Activated CD4-positive, alpha-beta T cell treated with anti-CD3 and anti-CD28 coated beads, Interleukin-10, Interleukin-2, amounts not matched to agents 100 ng/mL and 50 ng/mL, durations not matched to agents 16 hours and 8 hours (primary cell): ENCODE measurements at places on chromosomes 3 and 15.

- peak; percentile 58 for DNase-seq
These were observed 468 bp downstream of the UBP1 start for GRCh38 chr3:33439546-33440327.

DNA sequence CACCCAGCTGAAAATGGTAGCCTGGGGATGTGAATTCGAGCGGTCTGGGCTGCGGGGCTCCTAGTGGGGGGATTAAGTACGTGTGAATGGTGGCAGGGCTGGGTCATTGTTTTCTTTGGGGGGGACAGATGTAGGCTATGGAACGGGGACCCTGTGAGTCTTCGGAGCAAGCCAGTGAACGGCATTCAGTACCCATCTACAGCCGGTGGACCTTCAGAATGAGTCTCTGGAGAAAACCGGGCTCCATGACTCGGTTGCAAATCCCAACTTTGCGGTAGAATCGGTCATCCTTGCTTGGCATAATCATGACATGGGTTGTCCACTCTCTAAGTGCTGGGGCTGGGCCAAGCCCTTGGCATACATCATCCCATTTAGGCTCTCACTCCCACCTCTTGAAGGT lies 7.2 kb upstream of the EOMES start:
- DNase-seq = no peak

GRCh38 chr3:153591561-153592245 lies 429.7 kb downstream of the RAP2B start:
- no peak for DNase-seq

GRCh38 chr15:40354408-40355171 lies 3.4 kb upstream of the DISP2 start:
- no peak for DNase-seq

DNA sequence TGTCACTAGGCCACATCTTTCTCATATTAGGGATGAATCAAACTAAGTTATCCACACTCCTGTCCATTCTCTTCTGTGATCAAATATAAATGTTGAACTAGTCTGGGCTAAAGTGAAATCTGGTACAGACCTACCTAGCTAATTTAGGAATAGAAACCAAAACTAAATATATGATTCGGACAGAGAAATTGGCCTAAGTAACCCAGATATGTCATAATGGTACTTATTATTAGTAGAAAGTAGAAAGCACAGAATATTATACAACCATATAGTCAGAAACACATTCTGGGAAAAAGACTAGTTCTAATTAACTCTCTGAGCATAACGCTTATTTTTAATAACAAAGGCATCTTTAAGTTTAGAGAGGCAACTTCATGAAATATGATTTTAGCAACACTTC lies 389.0 kb downstream of the LSAMP start:
- DNase-seq = no peak

GRCh38 chr3:115062412-115062956 lies 84.6 kb downstream of the ZBTB20 start:
- no peak for DNase-seq

DNA sequence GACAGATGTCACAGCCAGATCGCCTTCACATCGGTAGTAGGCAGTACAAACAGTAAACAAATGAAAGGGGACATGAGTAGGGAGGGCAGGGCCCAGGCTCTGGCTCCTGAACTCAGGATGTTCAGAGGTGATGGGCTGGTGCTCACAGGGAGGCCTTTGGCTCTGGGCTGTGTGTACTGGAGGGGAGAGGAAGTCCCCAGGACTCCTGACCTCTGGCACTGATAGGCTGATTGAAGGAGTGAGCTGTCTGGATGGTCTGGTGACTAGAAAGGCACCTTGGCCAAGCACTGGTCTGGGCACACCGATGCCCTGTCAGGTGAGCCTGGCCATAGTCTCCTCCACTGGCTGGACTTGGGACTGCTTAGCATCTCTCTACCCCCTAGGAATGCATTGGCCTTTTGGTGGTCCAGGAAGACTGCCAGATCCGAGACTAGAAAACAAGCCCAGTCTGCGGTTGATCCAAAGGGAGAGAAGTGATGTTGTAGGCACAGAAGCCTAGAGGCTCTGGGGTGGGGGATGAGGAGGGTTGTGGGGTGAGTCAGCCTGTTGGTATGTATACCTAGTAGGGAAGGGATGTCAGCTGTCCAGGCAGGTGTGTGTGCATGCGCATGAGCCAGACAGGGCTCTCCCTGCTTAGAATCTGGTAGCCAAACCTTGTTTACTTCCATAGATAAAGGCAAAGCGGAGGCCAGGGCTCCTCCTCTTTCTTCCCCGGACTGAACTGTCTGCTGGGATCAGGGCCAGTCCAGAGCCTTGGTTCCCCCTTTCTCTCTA lies 1.9 kb downstream of the SPINT1 start:
- no peak for DNase-seq

DNA sequence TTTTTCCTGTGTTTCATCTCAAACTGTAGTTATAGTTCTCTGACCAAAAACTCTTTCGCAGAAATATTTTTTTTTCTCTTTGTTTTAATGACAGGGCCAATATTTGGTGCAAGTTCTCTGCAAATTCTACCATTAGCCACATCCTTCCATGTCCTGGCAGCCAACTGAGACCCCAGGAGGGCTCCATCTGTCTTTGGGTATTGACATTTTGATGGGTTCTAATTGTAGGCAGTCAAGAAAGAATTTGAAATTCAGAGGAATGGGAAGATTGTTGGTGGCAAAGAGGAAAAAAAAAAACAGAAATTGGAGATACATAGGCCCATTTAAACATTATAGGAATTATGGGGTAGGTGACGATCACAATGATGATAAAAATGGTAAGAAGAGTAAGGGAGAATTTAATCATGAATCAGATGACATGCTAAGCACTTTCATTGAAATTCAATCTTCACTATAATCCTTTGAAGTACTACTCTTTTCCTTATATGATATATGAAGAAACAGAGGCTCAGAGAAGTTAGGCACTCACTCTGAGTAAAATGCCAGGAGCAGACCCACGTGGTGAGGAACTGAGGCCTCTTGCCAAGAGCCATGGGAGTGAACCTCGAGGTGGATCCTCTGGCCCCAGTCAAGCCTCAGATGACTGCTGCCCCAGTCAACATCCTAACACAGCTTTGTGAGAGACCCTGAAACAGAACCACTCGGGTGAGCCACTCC lies 151.4 kb downstream of the PDZRN3 start:
- no peak for DNase-seq

DNA sequence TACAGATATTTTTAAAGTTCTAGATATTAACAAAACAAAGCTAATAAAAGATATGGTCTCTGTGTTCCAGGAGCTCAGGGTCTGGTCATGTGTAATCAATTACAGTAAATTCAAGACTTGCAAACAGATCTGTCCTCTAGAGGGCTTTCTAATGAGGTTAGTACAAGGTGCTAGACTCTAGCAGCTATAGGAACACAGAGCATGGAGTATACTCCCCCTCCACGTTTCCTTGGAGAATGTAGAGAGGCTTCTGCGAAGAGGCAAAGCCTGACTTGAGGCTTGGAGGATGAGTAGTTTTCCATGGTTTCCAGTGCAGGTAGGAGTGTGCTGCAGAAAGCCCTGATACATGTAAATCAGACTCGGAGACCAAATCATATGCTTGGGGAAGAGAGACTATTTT lies 32.7 kb upstream of the DLG1 start:
- DNase-seq = no peak

- DNase-seq = no peak
These were observed 40.8 kb downstream of the SEMA5B start for GRCh38 chr3:122986693-122987179.

DNA sequence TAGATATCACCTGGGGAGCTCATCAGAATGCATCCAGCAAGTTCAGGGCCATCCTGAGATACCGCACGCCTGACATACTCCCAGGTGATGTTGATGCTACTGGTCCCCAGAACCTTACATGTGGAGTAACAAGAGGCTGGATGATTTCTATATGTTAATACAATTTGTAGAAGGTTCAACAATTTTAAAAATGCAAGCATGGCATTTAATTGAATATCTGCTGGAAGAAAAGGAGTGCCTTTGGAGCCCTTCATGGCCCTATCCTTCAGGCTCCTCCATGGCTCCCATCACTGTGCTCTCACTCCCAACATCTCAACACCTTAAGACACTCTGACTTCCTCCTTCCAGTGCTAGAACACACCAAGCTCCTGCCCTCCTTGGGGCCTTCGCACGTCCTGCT lies 36.6 kb downstream of the LMCD1 start:
- DNase-seq = no peak

- DNase-seq = no peak
These were observed 112.8 kb upstream of the MEF2A start for GRCh38 chr15:99452728-99453636.

GRCh38 chr3:183370391-183370790 lies 58.0 kb downstream of the MCF2L2 start:
- no peak for DNase-seq

- no peak for DNase-seq
These were observed 385.8 kb downstream of the C3orf38 start for GRCh38 chr3:88535563-88535962.

GRCh38 chr3:85068911-85069310 lies 110.1 kb downstream of the CADM2 start:
- DNase-seq = no peak

DNA sequence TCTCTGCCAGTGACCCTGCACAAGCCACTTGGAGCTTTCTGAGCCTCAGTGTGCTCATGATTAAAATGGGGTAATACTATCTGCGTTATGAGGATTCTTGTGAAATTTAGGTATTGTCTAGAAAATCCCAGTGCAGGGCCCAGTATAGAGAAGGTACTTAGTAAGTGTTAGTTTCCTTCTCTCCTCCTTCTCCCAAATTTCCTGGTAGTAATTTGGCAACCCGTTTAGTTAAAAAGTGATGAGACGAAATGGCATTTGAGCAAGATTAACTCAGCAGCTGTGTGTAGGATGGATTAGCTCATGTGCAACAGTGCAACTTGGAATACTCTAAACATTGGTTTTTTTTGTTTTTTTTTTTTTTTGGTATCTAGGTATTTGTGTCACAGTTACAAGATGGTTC lies 84.6 kb downstream of the SLCO3A1 start:
- DNase-seq = no peak

DNA sequence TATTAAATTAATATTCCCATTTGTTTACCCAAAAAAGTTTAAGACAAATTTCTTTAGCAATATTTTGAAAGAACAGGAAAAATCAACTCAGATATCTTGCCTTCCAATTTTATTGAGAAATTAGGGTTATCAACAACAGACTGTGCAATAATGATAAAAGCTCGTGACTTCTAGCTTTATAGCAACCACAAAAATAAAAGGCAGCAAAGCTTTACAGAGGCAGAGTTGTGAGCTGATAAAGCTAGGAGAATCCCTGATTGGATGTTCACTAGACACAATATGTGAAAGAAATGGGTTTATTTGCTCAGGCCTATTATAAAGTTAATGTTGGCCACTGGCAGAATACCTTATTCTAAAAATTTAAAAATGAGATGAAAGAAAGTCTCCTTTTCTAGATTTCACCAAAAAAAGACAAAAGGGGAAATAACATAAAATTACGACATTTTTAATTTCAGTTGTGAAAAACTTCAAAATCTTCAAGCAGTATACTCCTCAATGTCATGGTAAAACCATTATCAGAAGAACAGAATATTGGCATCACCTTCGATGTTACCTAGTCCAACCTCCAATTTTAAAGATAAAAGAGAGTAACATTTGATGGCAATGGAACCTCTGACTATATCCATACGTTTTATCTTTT lies 2.8 kb downstream of the VPS13C start:
- DNase-seq = no peak

- no peak for DNase-seq
These were observed 353.5 kb downstream of the CADM2 start for GRCh38 chr3:85312331-85312730.

GRCh38 chr3:143283432-143284128 lies 164.0 kb downstream of the CHST2 start:
- DNase-seq = peak; percentile 24

DNA sequence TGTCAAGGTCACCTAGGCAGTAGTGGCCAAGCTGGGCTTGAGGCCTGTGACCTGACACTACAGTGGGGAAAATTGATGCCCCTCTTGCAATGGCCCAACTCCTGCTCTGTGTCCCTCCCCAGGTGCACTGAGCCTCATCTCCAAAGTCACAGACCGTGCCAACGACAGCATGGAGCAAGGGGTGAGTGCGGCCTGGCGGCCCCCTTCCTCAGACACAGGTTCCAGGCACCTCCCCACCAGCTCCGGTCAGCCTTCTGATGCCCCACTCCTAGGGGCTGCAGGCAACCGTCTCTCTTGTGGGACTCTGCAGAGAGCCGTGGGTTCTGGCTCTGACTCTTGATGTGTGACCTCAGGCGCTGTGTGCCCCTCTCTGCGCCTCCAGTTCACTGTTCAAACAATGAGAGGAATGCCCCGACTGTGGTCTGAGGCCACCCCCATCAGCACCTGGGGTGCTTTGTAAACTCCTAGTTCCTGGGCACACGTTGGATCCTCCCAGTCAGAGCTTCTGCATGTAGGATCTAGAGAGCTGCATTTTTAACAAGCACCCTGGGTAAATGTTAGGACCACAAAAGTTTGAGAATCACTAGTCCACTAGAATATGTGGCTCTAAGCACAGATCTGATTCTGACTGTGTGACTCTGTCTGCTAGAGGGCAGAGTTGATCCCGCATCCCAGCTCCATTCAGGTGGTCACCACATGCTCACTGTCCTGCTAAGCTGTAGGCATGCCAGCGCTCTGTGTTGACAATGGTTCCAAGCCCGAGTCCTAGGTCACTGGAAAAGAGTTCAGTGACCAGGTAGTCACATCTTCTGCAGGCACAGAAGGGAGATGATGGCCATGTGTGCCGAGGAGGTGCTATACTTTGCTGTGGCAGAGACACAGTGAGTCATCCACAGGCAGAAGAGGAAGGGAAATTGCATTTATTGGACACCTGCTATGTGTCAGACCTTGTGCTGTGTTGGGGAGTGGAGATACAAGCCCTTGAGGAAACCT lies 46.2 kb upstream of the NR2C2 start:
- no peak for DNase-seq

GRCh38 chr15:84781495-84781894 lies 33.1 kb downstream of the ZNF592 start:
- DNase-seq = no peak

GRCh38 chr15:66849746-66850077 lies 147.7 kb downstream of the SMAD6 start:
- DNase-seq = no peak

GRCh38 chr3:31765871-31766270 lies 215.2 kb downstream of the OSBPL10 start:
- peak; percentile 67 for DNase-seq

GRCh38 chr3:178558637-178559036 lies 22.4 kb downstream of the KCNMB2 start:
- no peak for DNase-seq

DNA sequence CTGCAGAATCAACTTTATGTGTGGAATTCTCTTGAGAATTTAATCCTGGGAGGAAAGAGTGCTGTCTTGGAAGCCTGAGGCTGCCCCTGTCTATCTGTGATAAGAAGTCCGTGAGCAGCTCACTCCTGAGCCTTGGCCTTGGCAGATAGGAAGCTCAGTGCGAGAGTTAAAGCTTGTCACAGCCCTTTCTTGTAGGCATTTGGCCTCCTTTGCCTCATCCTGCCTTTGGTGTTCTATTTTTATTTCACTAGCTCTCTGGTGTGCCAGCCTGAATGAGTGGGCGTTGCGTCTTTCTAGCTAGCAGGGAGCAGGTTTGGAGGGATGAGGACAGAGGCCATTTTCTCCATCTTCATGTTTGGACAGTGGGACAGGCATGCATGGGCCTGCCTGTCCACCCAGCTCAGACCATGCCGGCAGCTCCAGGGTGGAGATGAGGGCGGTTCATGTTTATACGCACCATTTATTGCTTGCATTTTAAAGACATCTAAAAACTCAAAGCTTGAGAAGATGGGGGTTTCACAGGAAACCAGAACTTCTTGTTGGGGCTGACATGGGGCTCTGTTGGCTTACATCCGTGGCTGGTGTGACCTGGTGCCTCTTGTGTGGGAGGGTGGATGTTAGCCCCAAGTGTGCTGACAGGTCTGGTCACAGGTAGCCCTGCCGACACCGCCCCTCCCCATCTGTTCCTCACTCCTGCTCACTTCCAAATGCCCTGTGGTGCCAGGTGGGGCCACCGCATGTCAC lies 29.8 kb downstream of the IRAK2 start:
- DNase-seq = peak; percentile 64
